Left ventricle myocardium inferior (tissue), 1 donor: ENCODE measurements at places on chromosomes 3 and 15. TPM values are rescaled to one million over a fixed set of nuclear protein-coding genes. Genes with fewer than 3 reads are reported as not detected.

DNA sequence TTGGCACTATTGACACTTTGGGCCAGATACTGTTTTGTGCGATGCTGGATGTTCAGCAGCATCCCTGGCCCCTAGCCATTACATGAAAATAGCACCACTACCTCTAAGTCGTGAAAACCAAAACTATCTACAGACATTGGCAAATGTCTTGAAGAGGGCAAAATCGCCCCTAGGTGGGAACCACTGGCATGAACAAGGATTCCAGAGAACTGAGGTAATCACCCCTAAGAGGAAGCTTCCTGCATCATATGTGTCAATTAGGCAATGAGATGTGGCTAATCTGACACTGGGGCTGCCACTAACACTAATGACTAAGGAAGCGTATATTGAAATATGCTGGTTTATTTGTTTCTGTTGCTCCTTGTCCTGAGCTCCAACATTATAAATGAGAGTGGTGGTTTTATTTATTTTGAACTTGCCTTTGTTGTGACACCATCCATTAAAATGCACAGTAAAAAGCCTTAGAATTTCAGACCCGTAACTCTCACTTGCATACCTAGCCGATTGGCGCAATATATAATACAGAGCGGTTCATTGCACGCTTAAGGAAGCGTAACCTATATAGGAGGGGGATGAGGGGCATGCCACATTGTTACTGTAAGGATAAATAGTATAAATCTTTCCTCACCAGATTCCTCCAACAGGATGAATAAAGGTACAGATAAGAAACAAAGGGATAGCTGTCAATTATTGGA lies 299.8 kb upstream of the CNTN4 start:
- no peak for DNase-seq

GTPBP8 gene
- 28.5 TPM for total RNA-seq

DNA sequence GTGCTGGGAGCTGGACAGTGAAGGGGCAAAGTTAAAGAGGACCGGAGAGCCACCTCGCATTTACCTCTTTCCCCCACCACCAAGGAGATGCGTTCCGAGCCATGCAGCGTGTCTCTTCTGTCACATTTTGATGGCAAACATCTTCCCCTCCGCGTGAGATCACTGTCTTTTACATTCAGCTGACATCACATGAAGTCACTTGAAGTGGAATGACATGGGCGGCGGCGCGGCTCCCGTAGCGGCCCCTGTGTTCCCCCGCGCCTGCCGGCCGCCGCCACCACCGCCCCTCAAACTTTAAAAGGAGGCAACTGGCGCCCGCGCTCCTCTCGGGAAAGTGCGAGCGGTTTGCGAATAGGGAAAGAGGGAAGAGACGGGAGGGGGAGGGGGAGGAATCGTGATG lies at the start of gene FEZF2:
TSS of gene FEZF2 (minus strand) at position 336 of the 400 bp plus-strand sequence. CDS start 682 bp downstream, outside the sequence.
- DNase-seq, result no peak

GRCh38 chr3:39136533-39137434 lies 16.6 kb downstream of the CSRNP1 start:
- DNase-seq, result no peak

TRIM42 gene
- total RNA-seq, result not detected

GRCh38 chr3:123084738-123085237 lies 18.0 kb downstream of the PDIA5 start:
- no peak for DNase-seq

DNA sequence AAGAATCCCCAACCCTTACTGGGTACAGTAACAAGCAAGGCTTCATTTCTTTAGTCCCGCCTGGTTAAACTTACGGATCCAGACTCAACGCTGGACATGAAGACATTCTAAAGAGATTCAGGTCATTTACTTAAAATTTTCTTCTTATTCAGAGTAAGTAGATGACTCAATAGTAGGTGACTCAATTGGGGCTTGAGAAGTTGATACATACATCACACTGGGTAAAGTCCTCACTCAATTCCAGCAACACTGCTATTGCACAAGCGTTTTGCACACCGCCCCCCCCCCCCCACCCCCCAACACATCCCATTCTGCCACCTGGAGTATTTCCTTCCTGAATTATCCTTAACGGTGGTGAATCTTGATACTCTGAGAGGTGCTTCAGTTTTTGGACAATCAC lies 610.0 kb downstream of the FOXP1 start:
- no peak for DNase-seq

GRCh38 chr15:94621736-94622135 lies 390.4 kb downstream of the MCTP2 start:
- DNase-seq, result no peak

SLC28A2 gene
- total RNA-seq, result not detected

DNA sequence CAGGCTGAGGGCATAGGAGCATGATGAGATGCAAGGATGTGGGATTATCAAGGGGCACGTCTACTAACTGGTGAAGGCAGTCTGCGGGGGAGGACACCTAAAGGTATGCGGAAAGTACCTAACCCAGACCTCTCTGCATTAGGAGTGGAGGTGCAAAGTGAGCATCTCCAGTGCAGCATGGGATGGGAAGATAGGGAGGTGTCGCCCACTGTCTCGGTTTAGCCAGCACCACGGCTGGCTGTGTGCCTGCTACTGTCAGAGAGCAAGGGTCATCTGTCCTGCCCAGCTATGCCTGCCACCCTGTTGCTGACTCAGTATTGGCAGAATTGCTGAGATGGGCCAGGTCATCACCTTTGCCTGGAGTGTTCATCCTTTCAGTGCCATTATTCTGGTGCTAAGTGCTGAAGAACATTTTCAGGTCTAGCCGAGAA lies 40.1 kb downstream of the OXNAD1 start:
- no peak for DNase-seq

HHLA2 gene
- not detected for total RNA-seq

SH3GL3 gene
- not detected for total RNA-seq

DNA sequence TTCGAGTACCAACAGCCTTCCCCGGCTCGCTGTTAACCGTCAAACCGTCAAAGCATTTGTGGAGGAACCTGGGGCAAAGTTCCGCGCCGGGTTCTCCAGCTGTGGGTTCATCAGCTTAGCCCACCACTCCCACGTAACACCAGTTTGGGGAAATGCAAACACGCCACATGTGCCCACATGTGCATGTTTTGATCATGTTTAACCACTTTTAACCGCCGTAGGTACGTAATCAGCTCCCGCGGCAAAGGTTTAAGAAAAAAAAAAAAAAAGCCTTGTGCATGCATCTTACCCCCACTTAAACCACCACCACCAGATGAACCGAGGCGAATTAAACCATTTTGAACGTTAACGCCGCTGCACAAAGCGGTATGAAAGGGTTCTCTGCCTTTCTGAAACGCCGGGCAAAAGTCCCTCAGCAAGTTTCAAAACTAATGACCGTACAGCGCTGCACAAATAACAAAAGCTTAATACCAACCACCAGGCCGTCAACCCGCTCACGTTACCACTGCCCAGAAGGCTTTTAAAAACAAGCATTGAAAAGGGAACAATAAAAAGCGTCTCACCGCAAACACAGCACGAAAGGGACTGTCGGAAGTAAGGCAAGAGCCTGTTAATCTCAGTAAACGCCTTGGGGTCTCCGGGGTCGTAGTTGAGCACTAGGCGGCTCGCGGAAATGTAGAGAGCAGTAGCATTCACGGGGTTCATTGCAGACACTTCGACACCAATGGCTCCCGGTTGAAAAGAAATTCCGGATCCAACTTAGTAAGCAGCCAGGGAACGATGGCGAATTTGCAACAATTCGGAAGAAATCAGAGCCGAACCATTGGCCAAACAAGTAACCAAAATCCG lies 1.5 kb downstream of the MSL2 start:
- DNase-seq, result peak; percentile 36

GRCh38 chr3:100941041-100941440 lies 52.2 kb downstream of the ABI3BP start:
- DNase-seq, result peak; percentile 18

DNA sequence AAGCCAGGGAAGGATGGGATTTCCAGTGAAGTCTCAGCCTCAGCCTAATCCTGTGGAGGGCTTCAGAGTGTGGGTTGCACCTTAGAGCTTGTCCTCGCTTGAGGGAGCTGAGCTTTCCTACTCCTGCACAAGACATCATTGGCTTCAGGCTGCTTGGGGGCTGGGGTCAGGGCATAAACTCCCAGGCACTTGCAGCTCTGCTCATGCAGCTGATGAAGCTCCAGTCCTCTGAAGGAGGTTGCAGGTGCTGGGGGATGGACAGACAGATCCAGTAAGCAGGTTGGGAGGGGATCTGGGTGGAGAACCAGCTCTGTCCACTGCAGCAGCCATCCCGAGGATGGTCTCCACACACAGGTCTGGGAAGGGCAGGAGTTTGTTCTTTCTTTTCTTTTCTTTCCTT lies 19.4 kb upstream of the POLG start:
- DNase-seq, result no peak
